ENCODE measurements at places on chromosomes 12 and 14. TPM values are rescaled to one million over a fixed set of nuclear protein-coding genes. Genes with fewer than 3 reads are reported as not detected.

MAGOHB gene
- total RNA-seq = 66.9 TPM

RNF41 gene
- 47.7 TPM for total RNA-seq

PLEKHG3 gene
- total RNA-seq = 31.2 TPM

FLRT2 gene
- 2.1 TPM for total RNA-seq

- DNase-seq = no peak
Observed at GRCh38 chr14:53951627-53952303, 4.9 kb downstream of the BMP4 start.

All from SK-MEL-5 (cell line).